MG63 (cell line): ENCODE measurements at places on chromosomes 2 and 18. TPM values are rescaled to one million over a fixed set of nuclear protein-coding genes. Genes with fewer than 3 reads are reported as not detected.

EMILIN1 gene
- total RNA-seq: 91.6 and 144 TPM in 2 replicates

DNA sequence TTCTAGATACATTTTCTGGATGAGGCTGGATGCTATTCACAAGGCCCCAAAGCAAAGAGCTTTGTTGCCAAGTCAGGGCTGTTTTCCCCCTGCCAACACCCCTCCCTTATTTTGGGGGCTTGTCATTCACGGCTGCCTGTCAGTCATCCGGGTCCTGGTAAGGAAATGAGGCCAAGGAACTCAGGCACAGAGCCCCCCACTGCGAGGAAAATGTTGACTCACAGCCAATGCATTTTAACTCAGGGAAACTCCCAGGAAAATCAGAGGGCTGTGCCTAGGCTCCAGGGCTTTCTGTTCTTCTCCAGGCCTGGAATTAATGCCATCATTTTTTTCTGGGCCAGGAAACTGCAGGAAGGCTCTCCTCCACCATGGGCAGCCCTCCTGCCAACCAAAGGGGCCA lies 241.1 kb downstream of the SMAD2 start:
- DNase-seq: no peak

- no peak for DNase-seq
Observed at GRCh38 chr2:238103465-238104225, 3.5 kb downstream of the ESPNL start.

GRCh38 chr18:21162786-21163185 lies 51.2 kb upstream of the ROCK1 start:
- no peak for DNase-seq

- no peak for DNase-seq
Observed at GRCh38 chr18:8686611-8687010, 18.7 kb upstream of the MTCL1 start.

- no peak for DNase-seq
Observed at GRCh38 chr2:88832311-88832991, 141.0 kb downstream of the RPIA start.

ARHGAP28 gene
- 0.99 and 1.6 TPM in 2 replicates for total RNA-seq

CD8A gene
- not detected in 2 replicates for total RNA-seq

- no peak for DNase-seq
Observed at GRCh38 chr2:187943772-187944369, 347.8 kb upstream of the GULP1 start.

DNA sequence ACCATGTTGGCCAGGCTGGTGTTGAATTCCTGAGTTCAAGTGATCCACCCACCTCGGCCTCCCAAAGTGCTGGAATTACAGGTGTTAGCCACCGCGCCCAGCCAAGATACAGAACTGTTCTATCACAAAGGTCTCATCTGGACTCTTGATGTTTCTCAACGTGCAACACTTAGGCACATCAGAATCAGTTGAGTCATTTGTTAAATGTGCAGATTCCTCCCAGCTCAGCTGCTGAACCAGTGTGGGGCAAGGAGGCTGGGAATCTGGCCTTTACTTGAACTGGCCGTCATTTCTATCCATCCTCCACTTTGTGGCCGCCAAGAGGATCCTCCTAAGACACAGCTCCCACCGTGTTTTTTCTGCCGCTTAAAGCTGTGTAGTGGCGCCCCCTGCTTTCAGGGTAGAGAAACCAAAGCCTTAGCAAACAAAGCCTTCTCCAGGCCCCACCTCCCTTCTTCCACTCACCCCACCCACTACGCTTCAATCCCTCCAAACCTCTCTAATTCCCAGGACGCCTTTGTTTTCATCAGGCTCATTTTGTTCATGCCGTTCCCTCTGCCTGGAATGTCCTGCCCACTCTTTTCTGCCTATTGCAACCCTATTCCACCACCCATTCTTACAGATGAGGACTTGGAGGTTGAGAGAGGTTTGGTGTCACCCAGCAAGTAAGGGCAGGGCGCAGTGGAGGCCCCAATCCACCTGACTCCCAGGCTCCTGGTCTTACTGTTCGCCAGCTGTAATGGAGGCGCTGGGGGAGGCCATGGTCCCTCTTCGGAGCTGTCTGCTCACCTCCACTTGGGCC lies 776 bp upstream of the SPEG start:
- DNase-seq: peak; percentile 55

DNAJC5G gene
- total RNA-seq: not detected in 2 replicates

GRCh38 chr2:120766470-120767351 lies 31.0 kb downstream of the GLI2 start:
- no peak for DNase-seq

SERPINB3 gene
- not detected in 2 replicates for total RNA-seq

DNA sequence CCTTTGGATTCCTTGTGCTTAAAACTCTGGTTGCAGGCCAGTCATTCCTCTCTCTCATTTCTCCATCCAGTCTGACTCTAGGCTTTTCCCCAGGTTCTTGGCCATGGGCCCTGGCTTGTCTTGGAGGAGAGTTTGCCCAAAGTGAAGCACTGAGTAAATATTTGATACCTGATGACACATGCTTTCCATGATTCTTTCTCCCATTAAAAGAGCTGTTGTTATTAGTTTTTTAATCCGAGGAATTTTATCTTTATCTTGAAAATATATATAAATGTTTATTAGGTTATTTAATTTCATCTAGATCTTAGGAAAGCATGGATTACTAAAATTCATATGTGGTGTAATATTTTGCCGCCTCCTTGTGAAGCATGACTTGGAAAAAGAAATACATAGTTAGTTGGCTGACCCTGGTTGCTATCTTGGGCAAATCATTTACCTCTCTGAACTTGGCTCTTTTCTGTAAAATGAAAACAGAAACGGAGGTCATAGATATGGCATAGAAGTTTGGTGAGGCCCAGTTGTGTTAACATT lies 650.1 kb downstream of the SLC4A3 start:
- DNase-seq: peak; percentile 96

LBX2 gene
- total RNA-seq: 0.95 and 1.2 TPM in 2 replicates

- peak; percentile 7 for DNase-seq
Observed at GRCh38 chr2:8431446-8432125, 250.3 kb upstream of the ID2 start.

DTNB gene
- 8.2 and 56.7 TPM in 2 replicates for total RNA-seq

CNTNAP5 gene
- total RNA-seq: not detected in 2 replicates

DNA sequence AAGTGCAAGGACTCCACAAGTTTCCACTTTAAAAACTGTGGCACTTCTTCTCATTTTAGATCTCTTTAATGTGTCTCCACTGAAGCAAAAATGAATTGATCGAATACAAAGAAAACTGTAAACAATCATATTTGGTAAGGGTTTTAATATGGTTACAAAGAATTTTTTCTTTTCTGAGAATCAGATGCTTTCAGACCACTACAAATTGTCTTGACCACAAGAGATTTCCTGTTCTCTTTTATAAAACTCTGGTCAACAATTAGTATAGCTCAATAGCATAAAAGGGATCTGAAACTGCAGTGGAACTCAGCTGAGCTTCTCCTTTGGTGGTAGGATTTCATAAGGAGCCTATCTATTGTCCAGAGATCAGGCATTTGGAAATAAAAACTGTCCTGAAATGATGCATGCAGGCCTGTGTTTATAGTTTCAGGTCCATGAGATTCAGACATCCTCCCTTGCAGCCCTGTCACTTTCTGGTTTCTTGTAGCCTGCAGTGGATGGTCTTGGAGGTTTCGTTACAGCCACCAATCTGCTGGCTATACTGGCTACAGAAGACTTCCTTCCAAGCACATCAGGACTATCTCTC lies 120.0 kb downstream of the DOCK10 start:
- no peak for DNase-seq

GRCh38 chr2:200791905-200792304 lies 19.8 kb upstream of the BZW1 start:
- no peak for DNase-seq

- DNase-seq: no peak
Observed at GRCh38 chr2:159497847-159498246, 118.5 kb downstream of the BAZ2B start.

DNA sequence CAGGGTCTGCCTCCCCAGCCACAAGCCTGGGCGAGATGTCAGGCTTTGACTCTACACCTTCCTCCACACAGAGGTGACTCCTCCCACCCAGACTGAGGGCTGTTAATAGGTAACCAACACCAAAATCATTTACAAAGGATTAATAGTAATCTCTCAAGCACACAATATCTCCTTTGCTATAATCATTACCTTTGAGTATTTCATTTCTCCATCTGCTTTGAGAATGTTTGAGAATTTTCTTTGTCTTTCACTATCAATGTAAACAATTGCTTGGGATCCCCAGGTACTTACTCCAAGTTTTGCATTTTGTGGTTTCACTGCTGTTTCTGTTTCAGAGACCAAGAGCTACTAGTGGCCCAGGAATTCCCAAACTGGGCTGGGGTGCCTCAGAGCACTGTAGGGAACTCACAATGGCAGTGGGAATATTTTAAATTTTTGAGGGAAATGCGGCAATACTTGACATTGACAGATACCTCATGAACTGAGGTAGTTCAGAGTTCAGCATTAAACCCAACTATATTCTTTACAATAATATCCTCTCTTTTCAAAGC lies 166.4 kb upstream of the MGAT5 start:
- no peak for DNase-seq

DNA sequence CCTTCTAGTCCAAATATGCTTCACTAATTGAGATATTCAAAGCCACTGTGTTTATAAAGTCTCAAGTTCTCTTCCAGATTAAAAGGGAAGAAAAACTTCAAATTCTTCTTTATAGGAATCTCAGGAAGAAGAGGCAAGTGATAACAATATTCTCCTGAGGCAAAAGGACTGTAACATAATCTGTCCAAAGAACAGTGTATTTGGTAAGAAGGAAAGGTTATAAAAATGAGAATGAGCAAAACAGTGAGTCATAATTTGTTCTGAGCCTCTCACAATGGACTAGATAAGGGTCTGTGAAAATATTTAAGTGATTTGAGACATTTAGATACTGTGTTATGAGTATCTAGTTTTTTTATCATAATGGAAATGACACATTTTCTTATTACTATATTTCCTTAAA lies 44.3 kb downstream of the SNRPD1 start:
- DNase-seq: no peak

DNA sequence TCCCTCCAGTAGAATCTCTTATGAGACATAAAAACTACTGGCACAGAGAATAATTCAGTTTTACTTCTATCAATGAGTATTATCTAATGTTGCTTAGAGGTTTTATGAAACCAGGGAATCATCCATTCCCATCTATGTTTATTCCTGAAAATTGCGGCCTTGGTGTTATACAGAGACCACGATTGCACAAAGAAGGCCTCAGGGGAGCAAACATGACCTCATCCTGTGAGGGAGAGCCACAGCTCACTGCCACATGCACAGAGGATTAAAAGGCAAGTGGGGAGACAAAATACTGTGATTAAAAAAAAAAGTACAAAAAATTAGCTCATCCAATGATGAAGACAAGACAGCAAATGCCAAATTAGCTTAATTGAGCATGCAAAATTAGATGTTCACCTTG lies 111.8 kb upstream of the SLC35G4 start:
- DNase-seq: no peak

MYOM1 gene
- 0.03 and 0.05 TPM in 2 replicates for total RNA-seq

- DNase-seq: peak; percentile 79
Observed at GRCh38 chr2:236168110-236169080, at the start of gene GBX2. GBX2 (minus strand) TSS chr2:236168386; CDS start chr2:236167971, 415 bp downstream.

GRCh38 chr18:45565280-45565970 lies 49.9 kb upstream of the SLC14A2 start:
- no peak for DNase-seq

- DNase-seq: peak; percentile 71
Observed at GRCh38 chr2:57881998-57882888, 164.4 kb upstream of the VRK2 start.

DNA sequence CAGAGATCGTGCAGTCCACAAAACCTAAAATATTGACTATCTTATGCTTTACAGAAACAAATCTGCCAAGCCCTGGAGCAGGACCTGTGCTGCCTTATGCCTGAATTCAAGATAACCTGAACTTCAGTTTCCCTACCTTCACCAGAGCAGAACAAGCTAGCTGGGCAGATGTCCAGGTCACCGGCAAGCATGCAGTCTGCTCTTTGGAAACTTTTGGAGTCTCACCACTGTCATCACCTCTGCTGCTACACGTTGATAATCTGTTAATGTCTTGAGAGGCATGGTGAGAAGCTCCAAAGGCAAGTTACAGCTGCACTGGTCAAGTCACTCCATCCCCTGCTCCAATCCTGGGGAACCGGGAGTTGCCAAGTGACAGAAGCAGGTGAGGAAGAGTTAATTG lies 354.2 kb downstream of the RBM43 start:
- DNase-seq: no peak

ZSWIM2 gene
- total RNA-seq: not detected in 2 replicates

DNA sequence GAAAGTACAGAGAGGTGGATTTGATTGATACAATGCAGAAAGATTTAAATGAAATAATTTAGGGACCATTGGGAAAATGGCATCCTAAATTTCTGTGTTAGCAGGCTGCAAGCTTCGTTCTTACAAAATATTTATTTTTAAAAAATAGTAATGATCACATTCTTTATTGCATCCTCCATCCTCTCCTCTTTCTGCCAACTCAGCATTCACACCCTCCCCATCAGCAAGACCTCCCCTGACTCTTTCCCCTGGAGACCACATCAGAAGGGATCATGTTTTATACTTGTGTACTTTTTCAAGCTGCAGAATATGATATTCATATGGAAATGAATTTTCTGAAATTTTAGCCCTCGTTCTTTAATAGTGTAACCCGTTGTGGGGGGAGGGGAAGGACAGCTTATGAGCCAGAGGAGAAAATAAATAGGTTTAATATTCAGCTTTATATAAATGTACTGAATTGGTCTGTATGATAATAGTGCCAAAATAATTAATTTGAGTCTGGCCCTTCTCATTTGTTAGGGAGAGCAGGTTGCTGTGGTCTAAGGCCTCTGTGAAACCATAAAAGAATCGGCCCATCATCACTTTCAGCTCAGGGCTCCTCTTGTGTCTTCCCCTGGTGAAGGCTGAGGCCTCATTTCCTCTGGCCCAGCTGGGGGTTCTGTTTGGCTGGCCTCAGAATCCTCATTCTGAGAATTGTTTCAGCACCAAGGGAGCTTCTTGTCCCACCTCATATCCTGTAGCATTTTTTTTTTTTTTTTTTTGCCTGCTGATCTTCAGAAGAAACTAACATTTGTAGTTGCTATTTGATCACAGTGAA lies 330.8 kb downstream of the TXNL1 start:
- DNase-seq: no peak

GRCh38 chr2:31547485-31547884 lies 33.3 kb downstream of the SRD5A2 start:
- DNase-seq: no peak

GRCh38 chr2:172091000-172091641 lies 5.8 kb downstream of the DLX1 start:
- DNase-seq: no peak

IL1RL1 gene
- total RNA-seq: not detected in 2 replicates
